AG09319 (cell line): ENCODE measurements at places on chromosomes 11 and 22.

GRCh38 chr11:36257351-36257750, 31.9 kb downstream of the COMMD9 start:
- DNase-seq, result no peak

GRCh38 chr11:128551611-128552335, 35.6 kb downstream of the ETS1 start:
- no peak for DNase-seq

DNA sequence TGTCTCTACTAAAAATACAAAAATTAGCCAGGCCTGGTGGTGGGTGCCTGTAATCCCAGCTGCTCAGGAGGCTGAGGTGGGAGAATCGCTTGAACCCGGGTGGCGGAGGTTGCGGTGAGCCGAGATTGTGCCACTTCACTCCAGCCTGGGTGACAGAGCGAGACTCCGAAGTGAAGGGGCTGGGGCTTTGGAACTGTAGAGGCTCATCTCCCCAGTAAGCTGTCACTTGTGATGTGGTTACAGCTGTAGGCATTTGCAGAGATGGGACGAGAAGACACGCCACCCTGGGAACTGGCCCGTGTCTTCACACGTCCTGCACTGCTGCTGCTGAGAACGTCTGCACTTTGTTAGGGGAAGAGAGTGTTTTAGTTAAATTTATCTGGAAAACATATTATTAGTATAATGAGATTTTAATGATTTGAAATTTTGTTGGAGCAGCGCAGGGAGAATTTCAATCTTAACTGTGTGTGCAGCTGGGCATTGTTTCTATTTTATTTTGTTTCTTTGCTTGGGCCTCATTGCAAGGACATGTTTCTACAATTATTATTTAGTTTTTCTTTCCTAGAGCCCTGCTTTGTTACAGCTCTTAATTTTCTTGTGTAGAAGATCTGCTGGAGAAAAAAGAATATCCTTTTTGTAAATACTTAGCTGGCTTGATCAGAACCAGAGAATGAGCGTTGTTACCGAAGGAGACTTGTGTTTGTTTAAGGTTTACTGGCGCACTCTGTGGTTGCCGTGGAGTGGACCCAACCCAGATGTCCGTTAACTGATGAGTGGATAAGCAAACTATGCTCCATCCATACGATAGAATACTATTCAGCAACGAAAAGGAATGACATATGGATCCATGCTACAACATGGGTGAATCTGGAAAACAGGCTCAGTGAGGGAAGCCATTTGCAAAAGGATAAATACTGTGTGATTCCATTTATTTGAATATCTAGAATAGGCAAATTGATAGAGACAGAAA, 18.4 kb downstream of the PARVB start:
- DNase-seq, result no peak

GRCh38 chr11:120216426-120217102, 5.7 kb downstream of the OAF start:
- no peak for DNase-seq

- no peak for DNase-seq
Observed at GRCh38 chr11:64202992-64203391, 3.5 kb upstream of the FERMT3 start.

- DNase-seq, result no peak
Observed at GRCh38 chr11:61834278-61835048, 6.4 kb downstream of the FADS2 start.

GRCh38 chr11:117476531-117477142, 149.0 kb downstream of the CEP164 start:
- DNase-seq, result no peak

GRCh38 chr11:21646351-21646750, 546.5 kb upstream of the ANO5 start:
- DNase-seq, result no peak

GRCh38 chr11:124277804-124278203, 21.6 kb downstream of the OR8G5 start:
- no peak for DNase-seq

DNA sequence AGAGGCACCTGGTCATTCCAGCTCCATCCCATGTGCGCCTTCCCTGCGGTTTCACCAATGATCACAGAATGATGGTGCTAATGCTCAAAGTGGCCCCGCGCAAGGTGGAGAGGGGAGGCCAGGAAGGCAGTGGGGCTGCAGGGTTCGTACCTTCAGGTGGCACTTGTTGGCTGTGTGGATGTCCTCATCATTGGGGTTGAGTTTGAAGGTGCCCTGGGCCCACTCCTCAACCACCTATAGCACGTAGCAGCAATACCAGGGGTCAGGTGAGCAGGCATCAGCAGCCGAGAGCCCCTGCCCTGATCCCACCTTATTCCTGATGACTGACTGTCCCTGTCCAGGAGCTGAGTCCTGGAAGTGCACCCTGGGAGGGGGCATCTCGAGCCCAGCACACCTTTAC, 20.6 kb upstream of the DRICH1 start:
- no peak for DNase-seq

DNA sequence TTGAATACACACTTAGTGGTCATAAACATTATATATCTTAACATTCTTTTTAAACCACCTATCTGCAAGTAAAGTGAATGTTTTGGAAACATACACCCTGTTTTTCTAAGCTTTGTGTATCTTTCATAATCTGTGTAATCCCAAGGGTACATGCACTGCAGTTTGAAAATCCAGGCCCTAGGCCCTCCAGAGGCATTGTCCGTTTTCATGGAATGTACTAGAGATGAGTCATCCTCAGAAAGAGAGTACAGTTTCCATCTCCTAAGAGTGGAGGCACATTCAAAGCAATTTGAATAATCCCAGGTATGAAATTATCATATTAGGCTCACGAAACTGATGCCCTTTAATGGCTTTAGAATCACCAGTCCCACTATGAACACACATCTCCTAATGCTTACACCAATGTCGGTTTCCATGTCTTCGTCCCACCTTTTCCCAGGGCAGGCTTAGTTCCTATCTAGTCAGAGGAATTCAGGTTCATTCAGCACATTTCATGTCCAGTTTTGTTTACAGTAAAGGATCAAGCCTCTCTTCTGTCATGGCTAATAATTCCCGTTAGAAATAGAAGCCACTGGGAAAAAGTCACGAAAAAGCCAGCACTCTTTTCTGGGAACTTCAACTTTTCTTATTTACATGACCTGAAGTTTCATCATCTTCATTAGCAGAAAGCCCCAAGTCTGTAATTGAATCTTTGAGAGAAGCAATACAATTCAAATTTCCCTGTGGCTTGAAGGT, 39.5 kb upstream of the CD44 start:
- no peak for DNase-seq

DNA sequence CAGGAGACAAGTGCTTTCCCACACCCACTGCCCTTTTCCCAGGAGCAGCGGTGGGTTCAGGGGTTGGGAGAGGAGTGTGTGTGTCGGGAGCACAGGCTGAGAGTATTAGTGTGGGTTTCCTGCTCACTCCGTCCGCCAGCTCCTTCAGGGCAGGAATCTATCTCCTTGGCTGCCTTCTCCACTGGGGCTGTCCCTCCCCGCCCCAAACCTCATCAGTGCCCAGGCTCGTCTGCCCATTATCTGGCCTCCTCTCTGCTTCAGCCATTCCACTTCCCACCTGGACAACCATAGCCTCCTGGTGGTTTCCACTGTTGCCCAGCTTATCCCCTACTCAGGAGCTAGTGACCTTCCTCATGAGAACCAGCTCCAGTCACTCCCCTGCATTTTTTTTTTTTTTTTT, 19.9 kb downstream of the ASPHD2 start:
- DNase-seq, result no peak

DNA sequence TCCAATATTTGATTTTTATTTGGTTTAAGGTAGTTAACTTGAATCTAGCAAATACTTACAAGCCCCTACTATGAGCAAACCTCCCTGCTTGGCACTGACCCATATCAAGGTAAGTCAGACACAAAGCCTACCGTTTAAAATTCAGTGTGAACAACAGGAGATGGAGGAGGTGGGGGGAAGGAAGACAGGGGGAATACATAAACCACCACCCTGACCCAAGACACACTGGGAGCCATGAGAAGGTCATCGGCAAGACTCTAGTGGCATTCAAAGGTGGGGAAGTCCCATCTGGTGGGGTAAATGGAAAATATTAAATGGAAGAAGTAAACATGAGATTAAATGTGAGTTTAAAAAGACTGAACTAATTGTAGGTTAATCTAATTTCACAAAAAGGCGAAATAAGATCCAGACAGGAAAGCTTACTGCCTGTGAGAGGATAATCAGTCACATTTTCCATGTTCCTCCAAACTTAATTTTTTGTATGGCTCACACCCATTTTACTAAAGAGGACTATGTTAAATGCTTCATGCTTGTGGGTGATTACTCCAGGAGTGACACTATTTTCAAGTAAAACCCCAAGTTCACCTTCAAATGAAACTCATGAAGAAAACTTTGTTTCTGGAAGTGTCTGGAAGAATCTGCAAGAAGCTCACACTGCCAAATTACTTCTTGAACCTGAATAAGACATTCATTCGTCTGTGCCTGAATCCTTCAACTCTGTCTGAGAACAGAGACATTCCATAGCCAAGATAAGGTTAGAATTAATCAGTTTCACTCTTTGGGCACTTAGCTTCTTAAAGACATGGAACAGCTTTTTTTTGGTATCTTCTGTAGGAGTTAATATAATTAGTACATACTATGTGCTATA, 51.7 kb downstream of the PITPNB start:
- no peak for DNase-seq

DNA sequence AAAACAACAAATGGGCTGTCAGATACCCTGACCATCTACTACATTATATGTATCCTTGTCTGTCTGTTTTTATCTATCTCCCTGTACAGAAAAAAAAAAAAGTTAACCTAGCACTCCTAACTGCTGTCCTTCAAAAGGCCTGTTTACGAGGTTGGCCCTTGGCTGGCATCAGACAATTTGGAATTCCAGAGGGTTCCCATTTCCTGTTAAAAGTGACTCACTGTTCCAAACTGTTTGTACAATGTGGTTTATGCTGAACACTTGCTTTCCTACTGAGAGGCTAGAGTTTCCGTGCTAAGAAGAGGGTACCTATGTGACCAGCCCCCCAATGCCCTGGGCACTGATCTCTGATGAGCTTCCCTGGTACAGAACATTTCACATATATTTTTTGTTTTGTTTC, 65.9 kb upstream of the HMGXB4 start:
- DNase-seq, result no peak

GRCh38 chr22:36197065-36197440, 4.6 kb downstream of the APOL4 start:
- DNase-seq, result peak; percentile 55

- no peak for DNase-seq
Observed at GRCh38 chr11:34268906-34269430, 88.8 kb downstream of the ABTB2 start.

DNA sequence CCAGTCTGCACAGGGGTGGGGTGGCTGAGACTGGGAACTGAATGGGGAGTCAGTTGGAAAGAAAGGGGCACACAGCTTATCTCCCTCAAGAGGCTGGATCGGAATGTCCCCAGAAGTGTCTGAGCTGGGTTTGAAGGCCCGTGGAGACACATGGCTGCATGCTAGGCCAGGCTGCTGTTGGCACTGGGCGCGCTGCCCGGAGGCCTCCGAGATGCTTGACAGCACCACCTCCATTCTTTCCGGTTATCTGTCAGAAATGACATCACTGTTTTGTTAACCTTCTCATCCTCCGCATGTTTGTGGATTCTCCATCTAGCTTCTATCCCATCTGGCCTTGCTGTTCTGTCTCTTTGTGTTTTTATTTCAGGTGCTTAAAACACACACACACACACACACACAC, 85.5 kb downstream of the APIP start:
- DNase-seq, result no peak

DNA sequence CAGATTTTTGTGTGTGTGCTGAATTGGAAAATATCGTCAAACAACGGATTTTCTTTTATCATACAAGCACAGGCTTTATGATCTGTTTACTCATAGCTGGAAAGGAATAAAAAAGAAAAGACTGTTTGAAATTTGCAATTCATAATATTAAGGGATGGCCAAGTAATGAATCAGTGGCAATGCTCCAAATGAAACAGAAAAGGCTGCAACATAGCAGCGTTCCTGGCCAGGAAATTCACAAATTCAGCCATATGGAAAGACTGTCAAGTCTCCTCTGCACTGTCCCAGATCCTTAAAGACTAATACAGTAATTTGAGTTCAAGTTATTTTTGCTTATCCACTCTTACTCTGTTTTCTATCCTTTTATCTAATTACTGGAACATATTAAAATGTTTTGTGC, 98.2 kb downstream of the MSANTD4 start:
- DNase-seq, result no peak

DNA sequence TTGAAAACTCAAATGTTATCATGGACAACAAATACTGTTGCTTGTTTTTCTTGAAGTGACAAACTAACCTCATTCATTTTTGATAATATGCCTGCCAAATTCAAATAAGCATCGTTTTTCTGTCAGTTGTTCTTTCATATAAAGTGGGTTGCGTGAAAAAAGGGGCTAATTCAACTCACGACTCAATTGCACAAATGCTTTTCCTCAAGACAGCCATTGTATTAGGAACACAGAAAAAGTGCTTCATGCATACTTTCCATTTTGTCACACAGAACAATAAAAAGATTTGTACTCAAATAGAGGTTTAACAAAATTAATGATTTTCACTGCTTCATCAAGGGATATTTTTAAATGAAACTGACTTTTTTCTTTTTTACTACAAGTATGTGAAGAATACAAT, 94.6 kb upstream of the ALKBH3 start:
- no peak for DNase-seq

DNA sequence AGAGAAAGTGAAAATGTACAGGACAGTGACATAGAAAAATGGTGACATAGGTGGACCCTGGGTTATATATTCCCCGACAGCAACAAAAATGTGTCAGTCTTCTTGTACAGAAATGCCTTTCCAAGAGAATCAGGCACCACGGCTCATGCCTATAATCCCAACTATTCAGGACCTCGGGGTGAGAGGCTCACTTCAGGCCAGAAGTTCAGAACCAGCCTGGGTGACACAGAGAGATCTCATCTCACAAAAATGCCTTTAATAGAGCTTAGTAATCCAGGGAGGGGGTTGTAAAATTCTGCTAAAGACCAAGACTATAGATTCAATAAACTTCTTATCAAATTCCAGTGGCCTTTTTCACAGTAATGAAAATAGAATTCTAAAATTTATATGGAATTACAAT, 10.7 kb downstream of the ZNF195 start:
- no peak for DNase-seq

DNA sequence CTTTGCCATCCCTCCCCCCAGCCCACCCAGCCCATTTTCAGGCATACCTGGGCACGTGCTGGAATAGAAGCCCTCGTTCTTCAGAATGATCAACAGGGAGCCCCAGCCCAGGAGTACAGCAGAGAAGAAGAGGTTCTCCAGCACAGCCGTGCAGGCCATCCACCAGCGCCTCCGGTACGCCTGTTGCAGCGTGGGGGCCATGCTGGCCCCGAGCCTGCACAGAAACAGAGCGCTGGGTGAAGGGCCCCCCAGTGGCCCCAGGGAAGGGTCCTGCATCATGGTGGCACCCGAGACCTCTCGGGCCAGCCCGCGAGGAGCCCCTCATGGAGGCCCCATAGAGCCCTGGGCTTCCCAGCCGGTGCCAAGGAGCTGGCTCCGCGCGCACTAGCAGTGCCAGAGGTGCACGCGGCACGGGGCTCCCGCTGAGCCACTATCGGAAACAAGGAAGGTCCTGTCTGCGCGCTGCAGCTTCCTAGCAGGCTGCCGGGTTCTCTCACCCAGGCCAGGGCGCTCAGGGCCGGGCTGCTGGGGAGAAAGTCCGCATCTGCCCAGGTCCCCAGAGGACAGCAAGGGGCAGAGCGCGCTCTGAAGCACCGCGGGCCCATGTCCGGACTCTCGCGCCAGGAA, 1.5 kb downstream of the SLC43A1 start:
- no peak for DNase-seq
